ENCODE measurements at places on chromosomes 4 and X. TPM values are rescaled to one million over a fixed set of nuclear protein-coding genes. Genes with fewer than 3 reads are reported as not detected.

Gene HTR2C
- not detected for total RNA-seq

Gene IL3RA
- total RNA-seq, result 4.6 TPM

Gene PASD1
- not detected for total RNA-seq

Gene SOD3
- total RNA-seq, result 193 TPM

Gene PALLD
- 120 TPM for total RNA-seq

Gene AGTR2
- total RNA-seq, result 0.19 TPM

Gene CENPVL2
- not detected for total RNA-seq

All from kidney (tissue), 22 donors.